ENCODE measurements at places on chromosomes 6 and 20.

DNA sequence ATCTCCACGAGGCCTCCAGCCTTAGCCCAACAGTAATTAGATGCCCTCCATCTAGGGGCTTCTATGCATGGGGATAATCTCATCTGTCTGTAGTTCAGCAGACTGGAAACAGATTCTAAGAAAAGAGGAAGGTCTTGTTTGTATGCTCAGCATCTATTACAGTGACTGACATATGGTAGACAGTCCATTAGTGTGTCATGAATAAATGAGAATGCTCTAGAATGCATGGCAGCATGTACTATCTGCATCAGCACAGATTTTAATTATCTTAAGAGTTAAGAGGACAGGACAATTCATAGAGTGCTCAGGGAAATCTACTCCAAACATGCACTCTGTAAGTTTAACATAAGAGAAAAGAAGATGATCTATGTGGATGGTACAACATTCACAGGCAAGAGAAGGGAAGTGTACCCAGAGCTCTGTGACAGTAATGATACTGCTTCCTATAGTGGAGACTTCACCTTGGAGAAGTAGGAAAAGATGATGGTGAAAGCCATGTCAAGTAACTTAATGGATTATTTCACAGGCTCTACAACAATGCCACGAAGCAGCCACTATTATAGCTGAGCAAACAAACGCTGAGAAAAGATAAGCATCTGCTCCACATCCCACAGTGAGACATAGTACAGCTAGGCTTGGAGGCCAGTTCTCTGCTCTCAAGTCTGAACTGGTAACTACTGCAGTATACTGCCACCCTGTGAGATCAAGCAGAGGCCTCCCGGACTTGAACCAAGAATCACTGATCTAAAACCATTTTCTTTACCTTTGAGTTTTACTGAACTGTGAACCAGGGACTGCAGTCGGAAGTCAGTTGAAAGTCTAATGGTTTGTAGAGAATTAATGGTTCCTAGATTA lies 309.2 kb upstream of the SPTLC3 start:
- DNase-seq = no peak

GRCh38 chr20:1505871-1506270 lies 14.7 kb upstream of the SIRPB2 start:
- no peak for DNase-seq

DNA sequence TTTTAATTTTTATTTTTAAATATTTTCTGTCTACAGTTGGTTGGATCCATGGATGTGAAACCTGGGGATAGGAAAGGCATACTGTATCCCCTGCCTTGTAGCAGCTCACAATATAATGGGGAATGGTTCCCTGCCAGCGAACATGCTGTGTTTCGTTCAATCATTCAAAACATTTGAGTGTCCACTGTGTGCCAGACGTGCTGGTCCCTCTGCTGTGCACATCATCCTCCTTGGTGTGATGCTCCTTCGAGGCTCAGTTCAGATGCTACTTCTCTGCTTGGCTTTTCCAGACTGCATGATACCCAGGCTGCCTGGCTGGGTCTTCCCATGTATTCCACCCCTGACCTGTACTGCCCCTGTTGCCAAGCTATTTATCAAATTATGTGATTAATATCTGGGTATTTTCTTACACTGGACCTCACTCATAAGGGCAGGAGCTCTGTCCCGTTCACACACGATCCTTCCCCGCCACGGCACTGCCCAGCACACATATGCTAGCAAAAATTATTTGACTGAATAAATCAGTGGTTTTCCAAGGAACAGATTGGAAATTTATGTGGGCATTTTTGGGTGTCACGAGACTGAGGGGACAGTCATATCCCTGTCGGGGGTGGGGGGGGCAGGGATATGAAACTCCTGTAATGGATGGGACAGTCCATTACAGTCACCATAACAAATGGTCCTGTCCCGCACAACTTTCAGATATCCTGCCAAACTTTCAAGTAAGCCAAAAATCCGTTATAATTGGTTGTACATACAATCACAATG lies 4.9 kb downstream of the SDCBP2 start:
- DNase-seq = peak; percentile 64

DNA sequence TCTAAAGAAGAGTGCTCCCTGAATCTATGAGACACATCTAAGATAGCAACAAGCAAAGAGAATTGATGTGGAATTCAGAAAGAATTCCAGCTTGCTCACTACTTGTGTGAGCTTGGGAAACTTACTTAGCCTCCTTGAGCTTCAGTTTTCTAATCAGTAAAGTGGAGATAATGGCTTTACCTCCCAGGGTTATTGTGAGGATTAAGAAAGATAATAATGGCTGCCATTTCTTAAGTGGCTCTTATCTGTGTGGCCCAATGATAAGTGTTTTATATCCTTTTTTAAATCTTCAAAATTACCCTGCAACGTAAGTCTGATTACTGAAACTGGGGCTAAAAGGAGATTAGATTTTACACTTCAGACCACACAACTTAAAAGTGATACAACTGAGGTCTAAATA lies 418.5 kb downstream of the LMBRD1 start:
- DNase-seq = no peak

DNA sequence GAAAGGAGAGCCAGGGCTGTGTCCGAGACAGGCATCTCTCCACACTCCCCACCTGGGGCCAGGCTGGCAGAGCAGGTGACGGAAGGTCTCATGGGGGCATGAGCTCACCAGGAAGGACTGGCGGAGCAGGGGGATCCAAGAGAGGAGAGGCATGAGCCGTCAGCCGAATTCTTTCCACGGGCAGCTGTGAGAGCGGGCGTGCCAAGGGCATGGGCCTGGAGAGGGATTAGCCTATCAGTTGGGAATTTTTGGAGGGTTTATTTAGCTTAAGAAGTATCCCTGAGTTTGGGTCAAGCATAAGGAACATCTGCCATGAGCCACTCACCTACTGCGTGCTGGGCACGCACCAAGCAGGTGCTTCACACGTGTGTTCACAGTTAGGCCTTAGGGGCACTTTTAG lies 60.2 kb upstream of the ZNFX1 start:
- no peak for DNase-seq

DNA sequence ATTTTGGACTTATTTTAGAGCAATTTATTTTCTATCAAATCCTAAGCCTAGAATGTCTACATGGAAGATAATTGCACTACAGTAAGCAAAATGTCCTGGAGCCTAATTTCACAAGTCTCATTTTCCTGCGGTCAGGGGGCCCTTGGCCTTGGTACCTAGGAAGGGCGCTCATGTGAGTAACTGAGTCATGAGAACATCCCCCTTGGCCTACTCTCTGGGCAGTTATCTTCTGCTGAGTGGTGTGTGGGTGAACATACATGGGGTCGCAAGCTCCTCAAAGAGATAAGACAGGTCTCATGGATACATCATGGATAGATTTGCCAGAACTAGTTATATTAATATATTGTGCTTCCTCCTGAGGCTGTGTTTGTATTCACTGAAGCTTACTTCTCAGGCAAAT lies 211.2 kb upstream of the MARCKS start:
- no peak for DNase-seq

GRCh38 chr6:150249261-150249660 lies 106.4 kb downstream of the PPP1R14C start:
- no peak for DNase-seq

DNA sequence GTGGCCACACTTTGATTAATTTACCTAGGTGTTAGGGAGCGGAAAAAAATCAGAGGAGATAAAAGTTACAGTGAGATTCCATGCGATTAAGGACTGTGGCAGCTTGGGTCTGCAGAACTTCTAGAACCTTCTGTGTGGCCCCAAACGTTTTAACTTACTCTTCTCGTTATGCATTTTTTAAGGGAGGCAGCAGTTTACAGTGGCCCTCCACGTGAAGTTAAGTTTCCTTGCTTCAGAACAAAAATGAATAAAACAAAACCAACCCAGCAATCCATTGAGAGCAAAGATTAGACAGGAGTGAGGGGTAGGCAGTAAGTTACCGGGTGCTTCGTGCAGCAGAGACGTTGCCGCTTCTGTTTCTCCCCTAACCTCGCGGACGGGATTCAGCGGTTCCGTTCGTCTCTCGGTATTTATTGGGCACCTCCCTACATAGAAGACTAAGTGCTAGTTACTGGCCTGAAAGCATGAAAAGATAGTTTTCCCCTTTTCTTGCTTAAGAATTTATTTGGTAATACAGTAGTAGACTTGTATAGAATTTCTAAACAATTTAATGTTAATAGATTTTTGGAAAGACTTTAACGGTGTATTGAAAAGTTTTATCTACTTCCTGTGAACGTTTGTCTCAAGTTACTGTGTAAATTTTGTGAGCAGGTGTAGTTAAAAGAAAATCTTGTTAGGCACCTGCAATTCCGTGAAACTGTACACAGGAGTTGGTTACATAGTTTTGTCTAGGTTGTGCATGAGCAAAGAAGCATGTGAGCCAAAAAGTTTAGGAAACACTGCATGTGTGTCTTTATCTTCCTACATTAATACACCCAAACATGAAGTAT lies 1.1 kb downstream of the BAG2 start:
- peak; percentile 79 for DNase-seq

DNA sequence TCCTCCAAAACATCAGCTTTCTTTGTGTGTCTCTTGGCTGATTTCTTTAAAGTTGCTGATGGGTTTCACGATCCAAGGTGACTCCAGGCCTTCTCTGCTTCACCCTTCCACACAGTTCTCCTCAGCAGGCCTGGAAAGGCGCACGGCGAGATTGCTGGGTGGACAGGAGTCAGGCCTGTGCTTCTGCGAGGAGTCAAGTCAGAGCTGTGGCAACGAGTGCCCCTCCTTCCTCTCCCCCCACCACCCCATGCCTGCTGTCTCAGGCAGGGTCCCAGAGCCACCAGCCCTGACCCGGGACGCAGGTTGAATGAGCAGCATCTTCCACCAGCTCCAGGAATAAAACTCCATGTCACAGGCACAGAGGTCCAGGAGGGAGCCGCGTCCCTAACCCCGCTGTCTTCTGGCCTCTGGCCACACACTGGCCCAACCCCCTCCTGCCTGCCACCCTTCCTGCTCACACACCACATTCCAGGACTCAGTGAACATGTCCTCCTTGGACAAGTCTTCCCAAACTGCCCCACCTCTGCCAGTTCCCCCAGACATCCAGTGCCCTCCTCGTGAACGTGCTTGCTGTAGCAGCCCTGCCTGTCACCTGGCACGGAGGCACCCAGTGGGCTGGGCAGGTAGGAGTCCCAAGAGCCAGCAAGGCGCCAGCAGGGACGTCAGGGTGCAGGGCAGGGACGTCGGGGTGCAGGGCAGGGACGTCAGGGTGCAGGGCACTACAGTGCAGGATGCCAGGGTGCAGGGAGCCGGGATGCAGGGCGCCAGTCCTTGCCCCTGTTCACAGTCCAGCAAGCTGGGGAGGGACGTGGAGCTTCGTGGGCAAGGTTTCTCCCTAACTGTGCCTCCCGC lies 7.2 kb upstream of the NTSR1 start:
- no peak for DNase-seq

GRCh38 chr6:20169786-20170185 lies 42.5 kb downstream of the MBOAT1 start:
- no peak for DNase-seq

GRCh38 chr6:135630789-135631376 lies 133.3 kb upstream of the AHI1 start:
- DNase-seq = no peak

DNA sequence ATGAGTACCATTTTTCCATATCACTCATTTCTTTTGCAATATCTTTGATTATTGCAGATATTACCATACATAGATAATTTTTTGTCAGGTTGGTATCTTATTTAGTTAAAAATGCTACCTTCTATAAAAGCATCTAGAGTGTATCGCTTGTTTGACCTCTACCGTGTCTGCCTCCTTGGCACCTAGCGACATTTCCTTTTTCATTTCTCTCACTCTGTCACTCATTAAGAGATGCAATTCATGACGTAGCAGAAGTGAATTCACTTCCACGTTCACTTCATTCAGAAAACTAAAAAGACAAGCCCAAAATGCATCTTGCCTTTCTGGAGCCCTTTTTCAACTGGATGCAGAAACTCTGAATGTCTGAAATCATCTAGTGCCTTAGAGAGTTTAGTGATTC lies 172.9 kb downstream of the MMS22L start:
- DNase-seq = no peak

GRCh38 chr6:52588710-52589091 lies 11.8 kb upstream of the TRAM2 start:
- DNase-seq = no peak

GRCh38 chr6:161630674-161631073 lies 356.8 kb upstream of the AGPAT4 start:
- no peak for DNase-seq

DNA sequence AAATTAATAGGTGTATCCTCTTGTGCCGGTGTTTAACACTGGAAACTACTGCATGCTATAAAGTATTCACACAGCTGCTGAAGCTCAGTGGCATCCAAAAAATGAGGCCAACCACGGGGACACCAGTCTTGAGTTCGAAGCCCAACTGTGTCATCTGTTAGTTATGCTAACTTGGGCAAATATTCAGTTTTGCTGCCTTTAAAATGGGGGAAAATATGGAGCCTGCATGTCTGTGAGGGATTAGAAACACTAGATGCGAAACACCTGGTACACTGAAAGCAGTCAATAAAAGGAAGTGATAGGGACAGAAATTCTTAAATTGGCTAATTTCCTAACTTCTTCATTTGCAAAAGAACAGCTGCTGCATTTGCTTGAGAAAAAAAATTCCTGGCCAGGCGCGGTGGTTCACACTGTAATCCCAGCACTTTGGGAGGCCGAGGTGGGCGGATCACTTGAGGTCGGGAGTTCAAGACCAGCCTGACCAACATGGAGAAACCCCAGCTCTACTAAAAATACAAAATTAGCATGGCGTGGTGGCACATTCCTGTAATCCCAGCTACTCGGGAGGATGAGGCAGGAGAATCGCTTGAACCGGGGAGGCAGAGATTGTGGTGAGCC lies 36.6 kb upstream of the MLIP start:
- no peak for DNase-seq

DNA sequence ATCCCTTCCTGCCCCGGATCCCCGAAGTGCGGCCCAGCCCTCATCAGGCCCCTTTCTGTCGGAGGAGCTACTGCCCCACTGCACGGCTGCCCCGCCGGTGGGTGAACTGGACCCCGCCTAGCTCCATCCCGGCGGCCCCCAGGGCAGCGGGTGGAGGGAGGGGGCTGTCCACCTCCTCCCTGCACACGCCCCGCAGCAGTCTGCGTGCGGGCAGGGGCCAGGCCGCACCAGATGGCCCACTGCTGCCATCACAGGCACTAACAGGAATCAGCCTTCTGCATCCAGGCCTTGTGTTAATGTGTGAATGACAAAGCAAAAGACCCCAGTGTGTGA lies 54.9 kb upstream of the UNC93A start:
- no peak for DNase-seq

DNA sequence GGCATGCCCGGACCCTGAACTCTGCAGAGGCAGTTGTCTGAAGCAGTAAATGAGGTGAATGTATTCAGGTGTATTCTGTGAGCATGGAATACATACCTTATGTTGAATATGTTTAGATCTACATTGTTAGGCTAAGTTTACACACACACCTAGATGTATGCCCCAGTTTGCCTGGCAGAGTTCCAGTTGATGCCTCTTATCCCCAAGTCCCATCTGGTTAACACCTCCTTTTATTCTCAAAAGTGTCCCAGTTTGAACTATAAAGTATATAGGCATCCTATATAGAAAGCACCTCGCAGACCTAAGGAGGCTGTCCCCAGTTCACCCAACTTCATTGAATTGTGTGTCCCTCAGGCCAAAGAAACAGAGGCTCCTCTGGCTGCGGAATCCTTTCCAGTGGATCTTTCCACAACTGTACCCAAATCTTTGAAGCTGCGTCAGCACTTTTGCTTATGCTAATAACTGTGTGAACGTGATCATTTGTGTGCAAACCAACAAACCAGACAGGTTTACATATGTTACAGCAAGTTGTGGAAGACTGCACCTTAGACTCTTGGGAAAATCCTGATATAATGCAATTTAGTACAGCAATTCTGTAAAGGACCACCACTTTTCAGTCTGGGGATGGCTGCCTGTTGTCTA lies 4.8 kb upstream of the DHX35 start:
- no peak for DNase-seq

- DNase-seq = no peak
Observed at GRCh38 chr6:107274288-107274687, 159.0 kb upstream of the BEND3 start.
